ENCODE measurements at places on chromosomes 6 and 20.

GRCh38 chr6:134637847-134638437, 312.0 kb downstream of the ALDH8A1 start:
- DNase-seq, result no peak

- no peak for DNase-seq
These were observed 1.9 kb upstream of the AP5S1 start for GRCh38 chr20:3818155-3819151.

DNA sequence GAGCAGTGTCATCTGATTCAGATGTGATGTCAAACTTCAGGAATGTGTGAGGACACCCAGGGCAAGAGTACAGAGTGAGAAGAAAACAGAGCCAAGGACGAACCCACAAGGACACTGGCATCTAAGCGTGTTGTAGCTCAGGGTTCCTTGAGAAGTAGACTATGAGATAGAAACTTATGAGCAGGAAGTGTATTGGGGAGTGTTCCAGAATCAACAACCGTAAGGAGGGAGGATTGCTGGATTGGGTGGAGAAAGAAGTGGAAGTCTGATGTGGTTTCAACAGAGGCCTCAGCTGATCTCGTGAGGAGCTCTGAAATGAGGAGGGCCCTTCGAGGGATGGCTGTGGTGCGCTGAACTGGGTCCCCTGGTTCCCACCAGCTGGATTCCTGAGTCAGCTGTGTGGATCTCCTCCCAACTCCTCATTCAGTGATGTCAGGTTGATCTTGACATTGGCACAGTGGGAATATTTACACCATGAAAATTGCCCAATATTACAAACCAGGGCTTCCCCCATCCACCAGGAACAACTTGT, 25.7 kb upstream of the IGF2R start:
- DNase-seq, result no peak

GRCh38 chr6:169620171-169621130, 81.4 kb downstream of the WDR27 start:
- DNase-seq, result no peak

DNA sequence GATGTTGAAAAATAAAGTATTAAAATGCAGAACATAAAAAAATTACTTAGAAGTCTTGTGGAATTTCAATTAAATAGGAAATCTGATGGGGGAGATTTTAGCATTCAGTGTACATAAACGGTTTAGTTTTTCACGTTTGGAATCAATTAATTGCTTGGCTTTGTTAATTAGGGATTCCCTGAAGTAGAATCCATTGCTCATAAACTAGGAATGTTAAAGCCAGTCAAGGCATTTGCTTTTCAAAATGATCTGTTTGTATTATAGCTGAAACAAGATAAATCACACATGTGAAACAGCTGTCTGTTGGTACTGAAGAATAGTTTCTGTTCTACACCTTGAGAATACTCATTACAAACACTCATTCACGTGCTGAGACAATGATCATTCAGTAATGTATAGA, 297.9 kb downstream of the TBC1D7 start:
- DNase-seq, result no peak

DNA sequence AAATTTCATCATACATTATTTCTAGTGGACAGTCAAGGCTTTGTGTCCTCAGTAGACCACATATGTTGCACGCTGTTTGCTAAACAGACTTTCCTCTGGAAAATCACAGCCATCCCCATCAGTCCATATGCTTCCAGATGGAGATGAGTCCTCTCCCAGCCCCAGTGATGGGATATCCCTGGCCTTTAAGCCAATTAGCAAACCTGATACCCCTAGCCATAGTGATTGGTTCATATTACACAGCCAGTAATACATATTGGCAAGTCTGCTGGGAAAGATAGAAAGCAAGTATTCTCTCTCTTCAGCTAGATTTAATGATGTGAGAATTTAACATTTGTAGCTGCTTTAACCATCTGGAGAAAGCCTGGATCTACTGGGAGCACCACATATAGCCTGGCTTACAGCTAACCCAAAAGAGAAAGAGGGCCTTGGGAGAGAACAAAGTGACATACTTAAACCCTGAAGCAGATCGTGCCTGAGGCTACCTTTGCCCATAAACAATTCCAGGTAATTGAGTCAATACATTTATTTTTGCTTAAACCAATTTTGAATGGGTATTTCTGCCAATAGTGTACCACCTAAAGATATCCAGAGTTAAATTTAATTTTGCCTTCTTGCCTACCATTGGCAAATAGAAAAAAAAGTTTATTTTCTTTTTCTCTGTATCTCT, 103.5 kb upstream of the HIVEP1 start:
- no peak for DNase-seq

DNA sequence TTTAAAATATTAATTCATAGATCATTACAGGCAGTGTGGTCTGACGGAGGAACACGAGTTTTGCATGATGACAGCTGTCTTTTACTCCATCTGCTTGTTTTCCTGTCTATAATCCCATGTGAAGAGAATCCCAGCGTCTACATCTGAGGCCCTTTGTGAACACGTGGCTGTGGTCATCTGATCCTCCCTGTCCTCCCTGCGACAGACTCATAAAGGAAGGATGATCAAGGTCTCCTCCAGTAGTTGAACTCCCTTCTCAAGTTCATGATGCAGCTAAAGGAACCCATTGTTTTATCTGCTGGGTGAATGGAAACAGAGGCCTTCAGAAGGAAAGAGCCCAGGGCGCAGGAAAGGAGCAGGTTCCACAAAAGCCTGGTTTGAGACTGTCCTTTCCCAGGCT, 435.8 kb upstream of the JARID2 start:
- no peak for DNase-seq

DNA sequence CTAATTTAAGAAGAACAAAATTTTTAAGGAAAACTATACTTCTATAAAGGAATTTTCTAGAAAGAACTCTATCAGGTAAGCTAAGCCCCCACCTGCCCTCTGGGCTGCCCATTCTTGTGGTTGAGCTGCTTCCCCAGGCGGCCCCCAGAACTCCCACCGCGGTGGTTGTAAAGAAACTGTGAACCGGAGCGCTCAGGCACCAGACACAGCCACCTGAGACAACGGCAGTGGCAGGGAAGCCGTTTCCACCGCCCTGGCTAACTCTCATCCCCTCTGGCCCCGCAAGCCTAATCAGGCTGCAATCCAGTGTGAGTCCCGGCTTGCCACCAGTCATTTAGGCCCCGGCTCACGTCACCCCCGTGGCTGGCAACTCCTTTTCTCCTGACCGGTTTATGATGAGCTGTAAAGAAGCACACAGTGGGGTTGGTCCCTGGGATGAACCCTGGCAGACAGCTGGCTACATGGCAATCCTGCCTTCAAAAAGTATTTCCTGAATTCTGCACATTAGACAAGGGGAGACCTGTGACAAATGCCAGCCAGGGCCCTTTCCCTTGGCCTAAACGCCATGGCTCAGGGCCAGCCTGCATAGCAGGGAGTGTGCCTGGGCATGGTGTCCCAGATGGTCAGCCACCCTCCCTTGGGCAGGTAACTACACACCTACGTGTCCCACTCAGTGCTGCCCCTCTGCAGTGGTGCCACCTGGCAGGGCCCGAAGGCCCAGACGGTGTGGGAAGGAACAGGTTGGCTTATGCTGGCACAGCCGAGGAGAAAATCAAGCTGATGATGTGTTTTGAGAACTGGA, 63.8 kb upstream of the GPR31 start:
- DNase-seq, result no peak

DNA sequence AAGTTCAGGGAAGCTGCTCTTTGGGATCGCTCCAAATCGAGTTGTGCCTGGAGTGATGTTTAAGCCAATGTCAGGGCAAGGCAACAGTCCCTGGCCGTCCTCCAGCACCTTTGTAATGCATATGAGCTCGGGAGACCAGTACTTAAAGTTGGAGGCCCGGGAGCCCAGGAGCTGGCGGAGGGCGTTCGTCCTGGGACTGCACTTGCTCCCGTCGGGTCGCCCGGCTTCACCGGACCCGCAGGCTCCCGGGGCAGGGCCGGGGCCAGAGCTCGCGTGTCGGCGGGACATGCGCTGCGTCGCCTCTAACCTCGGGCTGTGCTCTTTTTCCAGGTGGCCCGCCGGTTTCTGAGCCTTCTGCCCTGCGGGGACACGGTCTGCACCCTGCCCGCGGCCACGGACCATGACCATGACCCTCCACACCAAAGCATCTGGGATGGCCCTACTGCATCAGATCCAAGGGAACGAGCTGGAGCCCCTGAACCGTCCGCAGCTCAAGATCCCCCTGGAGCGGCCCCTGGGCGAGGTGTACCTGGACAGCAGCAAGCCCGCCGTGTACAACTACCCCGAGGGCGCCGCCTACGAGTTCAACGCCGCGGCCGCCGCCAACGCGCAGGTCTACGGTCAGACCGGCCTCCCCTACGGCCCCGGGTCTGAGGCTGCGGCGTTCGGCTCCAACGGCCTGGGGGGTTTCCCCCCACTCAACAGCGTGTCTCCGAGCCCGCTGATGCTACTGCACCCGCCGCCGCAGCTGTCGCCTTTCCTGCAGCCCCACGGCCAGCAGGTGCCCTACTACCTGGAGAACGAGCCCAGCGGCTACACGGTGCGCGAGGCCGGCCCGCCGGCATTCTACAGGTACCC, at the start of gene ESR1:
TSS of gene ESR1 (plus strand) at position 170 of the 858 bp plus-strand sequence. CDS start at position 401, 231 bp downstream.
- DNase-seq, result no peak

- DNase-seq, result no peak
These were observed 182.5 kb upstream of the PDE10A start for GRCh38 chr6:165845493-165845892.

DNA sequence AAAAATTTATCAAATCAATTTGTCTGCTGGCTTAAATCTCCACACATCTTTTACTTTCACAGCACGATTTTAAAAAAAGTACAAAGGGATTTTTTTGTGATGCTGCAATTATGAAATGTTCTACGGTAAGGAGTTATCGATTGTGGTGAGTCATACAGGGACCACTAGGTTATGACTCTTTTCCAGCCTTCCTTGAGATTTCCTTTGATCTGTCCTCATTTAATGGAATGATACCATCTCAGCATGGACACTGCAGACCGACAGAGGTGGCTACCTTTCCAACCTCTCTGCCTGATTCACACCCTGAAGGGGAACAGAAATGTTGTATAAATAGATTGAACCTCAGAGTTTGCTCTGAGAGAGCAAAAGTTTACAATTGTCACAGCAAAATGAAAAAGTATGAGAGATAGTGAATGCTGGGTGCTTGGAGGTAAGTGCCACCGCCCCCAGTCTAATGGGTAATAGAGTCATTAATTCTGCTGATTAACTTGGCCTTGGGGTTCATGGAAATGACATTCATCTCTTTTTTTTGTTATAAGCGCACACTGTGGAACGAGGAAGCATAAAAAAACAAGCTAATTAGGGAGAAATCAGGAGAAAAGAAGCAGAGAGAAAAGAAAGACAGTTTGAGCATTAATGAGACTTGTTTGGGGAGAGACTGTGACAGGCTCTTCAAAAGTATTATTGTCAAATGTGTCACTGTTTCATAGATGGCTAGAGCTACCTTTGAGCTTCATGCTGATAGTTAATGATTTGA, 306.0 kb downstream of the RNF144B start:
- DNase-seq, result no peak

GRCh38 chr20:58980711-58981627, at the start of gene NELFCD:
Gene NELFCD (plus strand): TSS chr20:58981256. CDS start chr20:58981310, 54 bp downstream.
- peak; percentile 8 for DNase-seq

- DNase-seq, result no peak
These were observed 149.7 kb downstream of the MRPL14 start for GRCh38 chr6:43977404-43978111.

DNA sequence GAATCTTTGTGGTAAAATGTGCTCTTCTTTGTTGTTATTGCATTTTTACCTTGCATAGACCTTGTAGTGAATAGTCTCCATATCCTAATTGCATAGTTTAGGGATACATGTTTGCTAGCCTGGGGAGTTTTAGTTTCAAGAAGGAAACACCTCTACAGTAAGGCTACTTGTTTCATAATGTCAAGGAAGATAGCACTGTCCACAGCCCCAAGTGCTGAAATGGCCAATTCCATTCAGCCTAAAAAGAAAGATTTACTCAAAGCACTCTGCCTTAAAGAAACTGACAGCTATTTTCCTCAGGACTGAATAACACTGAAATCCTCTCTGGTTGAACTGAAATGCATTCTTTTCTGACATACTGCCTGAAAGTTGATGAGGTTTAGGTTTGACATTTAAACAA, 2.6 kb downstream of the HCRTR2 start:
- no peak for DNase-seq

GRCh38 chr6:37819802-37820717, 533 bp downstream of the ZFAND3 start:
- no peak for DNase-seq

- no peak for DNase-seq
These were observed 345.9 kb downstream of the ARHGAP18 start for GRCh38 chr6:129364037-129364436.

GRCh38 chr6:106039897-106040592, 46.1 kb upstream of the PRDM1 start:
- no peak for DNase-seq

DNA sequence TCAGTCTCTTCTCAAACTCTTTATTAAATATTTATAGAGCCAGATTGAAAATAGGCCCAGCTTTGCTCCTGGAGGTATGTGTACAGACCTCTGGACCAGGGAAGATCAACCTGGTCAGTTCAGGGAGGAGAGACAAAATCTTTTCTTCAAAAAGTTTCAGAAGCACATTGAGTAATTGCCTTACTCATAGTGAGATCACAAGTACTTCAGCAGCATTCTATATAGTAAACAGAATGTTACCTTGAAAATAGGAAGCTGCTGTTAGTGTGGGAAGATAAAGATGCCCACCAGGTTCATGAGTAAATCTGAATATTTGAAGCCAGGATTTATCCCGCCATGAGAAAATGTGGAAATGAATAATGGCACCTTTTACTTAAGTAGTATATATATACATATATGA, 665.9 kb upstream of the CITED2 start:
- DNase-seq, result no peak

GRCh38 chr6:121505284-121505683, 69.8 kb downstream of the GJA1 start:
- no peak for DNase-seq

GRCh38 chr6:131216246-131216645, 81.0 kb downstream of the AKAP7 start:
- DNase-seq, result no peak

DNA sequence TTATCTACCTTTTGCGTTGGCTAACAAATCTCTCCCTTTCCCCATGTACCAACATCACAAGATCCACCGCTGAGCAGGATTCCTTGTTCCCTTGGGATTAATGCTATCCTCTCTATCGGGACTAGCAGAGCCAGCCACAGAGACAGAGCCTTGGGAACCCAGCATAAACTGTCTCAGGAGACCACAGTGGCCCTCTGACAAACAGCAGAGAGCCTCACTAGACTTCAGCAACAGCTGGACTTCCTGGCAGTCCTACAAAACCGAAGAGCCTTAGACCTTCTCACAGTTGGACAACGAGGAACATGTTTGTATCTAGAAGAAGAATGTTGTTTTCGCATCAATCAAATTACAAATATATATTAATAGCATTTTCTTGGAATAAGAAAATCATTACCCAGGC, 39.6 kb upstream of the POU5F1 start:
- no peak for DNase-seq

- no peak for DNase-seq
These were observed 756 bp downstream of the MTG2 start for GRCh38 chr20:62183426-62184142.

- DNase-seq, result no peak
These were observed 158.6 kb downstream of the RNF144B start for GRCh38 chr6:18545726-18546125.

DNA sequence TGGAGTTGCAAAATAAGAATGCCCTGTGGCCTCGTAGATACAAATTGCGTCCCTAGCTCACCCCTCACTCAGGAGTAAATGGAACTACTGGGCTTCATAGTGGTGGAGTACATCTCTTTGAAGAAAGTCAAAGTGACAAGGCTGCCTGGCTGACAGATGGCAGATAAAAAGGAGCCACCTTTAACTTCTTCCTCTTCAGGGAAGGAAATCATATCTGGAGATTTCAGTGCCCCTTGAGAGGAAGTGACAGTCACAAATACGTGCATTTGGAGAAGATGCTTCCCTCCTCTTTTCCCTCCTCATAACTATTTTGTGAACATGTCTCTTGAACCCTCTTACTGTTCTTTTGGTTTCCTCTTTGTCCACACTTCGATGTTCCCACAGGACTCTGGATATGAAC, 43.2 kb downstream of the PPP1R3G start:
- DNase-seq, result no peak

All from SK-N-MC (cell line).